ENCODE measurements at places on chromosomes 7 and 10. TPM values are rescaled to one million over a fixed set of nuclear protein-coding genes. Genes with fewer than 3 reads are reported as not detected.

Gene IFIT1
- polyA plus RNA-seq, result 49.0 TPM

Gene STAMBPL1
- 4.6 TPM for polyA plus RNA-seq

Gene FGFBP3
- 0.42 TPM for polyA plus RNA-seq

Gene ZDHHC6
- 23.1 TPM for polyA plus RNA-seq

Gene ADAM12
- polyA plus RNA-seq, result 0.04 TPM

Gene AHCYL2
- 3.2 TPM for polyA plus RNA-seq

Gene PPP1R17
- not detected for polyA plus RNA-seq

Gene PI4K2A
- 25.7 TPM for polyA plus RNA-seq

Gene TRIM74
- 0.04 TPM for polyA plus RNA-seq

Gene SVIL
- polyA plus RNA-seq, result 4.9 TPM

Gene ITPRID1
- not detected for polyA plus RNA-seq

Gene FLNC
- polyA plus RNA-seq, result 0.38 TPM

Gene SPDYE1
- polyA plus RNA-seq, result not detected

Gene CCT6A
- 242 TPM for polyA plus RNA-seq

Gene RASSF4
- 0.31 TPM for polyA plus RNA-seq

Gene GIMAP1
- not detected for polyA plus RNA-seq

Gene SNX10
- polyA plus RNA-seq, result 4.1 TPM

Gene ASZ1
- not detected for polyA plus RNA-seq

Gene ANKRD30A
- polyA plus RNA-seq, result not detected

Measured in foreskin keratinocyte (primary cell).